ENCODE measurements at places on chromosomes 11 and 22. TPM values are rescaled to one million over a fixed set of nuclear protein-coding genes. Genes with fewer than 3 reads are reported as not detected.

OR51I1 gene
- 0.94 TPM for total RNA-seq

LPXN gene
- 10.8 TPM for total RNA-seq

GSTT2B gene
- total RNA-seq = 46.8 TPM

GPHA2 gene
- total RNA-seq = not detected

BTG4 gene
- not detected for total RNA-seq

MOGAT2 gene
- not detected for total RNA-seq

MEN1 gene
- total RNA-seq = 50.6 TPM

MS4A12 gene
- total RNA-seq = not detected

CCDC34 gene
- 4.4 TPM for total RNA-seq

FAM181B gene
- 0.38 TPM for total RNA-seq

CRACR2B gene
- total RNA-seq = 22.6 TPM

MS4A6E gene
- total RNA-seq = not detected
